ENCODE measurements at places on chromosomes 6 and 20.

GRCh38 chr6:40903456-40903855 lies 135.6 kb downstream of the UNC5CL start:
- DNase-seq = no peak

DNA sequence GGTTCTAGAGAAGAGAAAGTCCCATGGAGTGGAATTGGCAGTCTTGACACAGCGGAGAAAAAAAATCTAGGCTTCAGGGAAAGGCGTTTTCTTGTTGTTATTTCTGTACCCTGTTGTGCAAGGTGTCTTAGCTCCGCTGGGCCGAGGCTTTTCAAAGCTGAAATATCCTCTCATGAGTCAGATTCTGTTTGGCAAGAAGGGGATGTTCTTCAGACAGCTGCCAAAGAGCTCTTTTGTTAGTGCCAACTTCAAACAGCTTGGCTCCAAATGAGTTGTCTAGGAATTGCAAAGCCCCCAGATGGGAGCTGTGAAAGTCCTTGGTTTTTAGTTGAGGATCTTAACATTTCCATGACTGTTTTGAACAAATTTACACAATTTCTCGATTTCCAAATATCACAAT lies 45.6 kb downstream of the LRRN4 start:
- peak; percentile 82 for DNase-seq

- DNase-seq = peak; percentile 63
Measured at GRCh38 chr20:31517373-31517772, 3.1 kb downstream of the HM13 start.

- DNase-seq = no peak
Measured at GRCh38 chr20:59458645-59459044, 145.7 kb upstream of the PHACTR3 start.

- DNase-seq = no peak
Measured at GRCh38 chr6:134233180-134233955, 84.5 kb downstream of the SGK1 start.

DNA sequence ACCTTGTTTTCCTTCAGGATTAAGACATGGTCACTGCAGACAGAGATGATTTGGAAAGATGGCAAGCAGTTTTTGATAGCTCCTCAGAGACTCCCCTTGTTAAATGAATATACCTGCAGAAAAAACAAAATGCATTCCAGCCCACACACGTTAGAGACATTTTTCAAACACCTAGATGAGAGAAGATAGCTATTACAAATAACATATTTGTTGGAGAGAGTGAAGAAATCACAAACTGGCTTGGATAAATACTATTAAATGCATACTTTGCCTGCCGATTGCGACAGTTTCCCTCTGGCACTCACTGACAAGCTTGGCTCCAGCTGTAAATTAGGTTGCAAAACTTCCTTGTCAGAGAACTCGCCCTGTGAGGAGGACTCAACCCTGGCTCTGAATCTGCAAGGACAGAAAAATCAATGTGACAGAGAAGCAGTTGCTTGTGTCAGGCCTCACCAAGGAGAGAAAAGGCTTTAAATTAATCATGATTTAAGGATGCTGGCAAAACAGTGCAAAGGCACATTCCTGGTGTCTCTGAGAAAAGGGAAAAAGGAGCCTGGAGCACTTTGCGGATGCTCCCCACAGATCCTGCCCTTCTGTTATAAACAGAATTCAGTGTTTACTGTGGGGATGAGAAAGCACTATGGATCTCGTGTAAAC lies 423.7 kb upstream of the MARCKS start:
- peak; percentile 79 for DNase-seq

DNA sequence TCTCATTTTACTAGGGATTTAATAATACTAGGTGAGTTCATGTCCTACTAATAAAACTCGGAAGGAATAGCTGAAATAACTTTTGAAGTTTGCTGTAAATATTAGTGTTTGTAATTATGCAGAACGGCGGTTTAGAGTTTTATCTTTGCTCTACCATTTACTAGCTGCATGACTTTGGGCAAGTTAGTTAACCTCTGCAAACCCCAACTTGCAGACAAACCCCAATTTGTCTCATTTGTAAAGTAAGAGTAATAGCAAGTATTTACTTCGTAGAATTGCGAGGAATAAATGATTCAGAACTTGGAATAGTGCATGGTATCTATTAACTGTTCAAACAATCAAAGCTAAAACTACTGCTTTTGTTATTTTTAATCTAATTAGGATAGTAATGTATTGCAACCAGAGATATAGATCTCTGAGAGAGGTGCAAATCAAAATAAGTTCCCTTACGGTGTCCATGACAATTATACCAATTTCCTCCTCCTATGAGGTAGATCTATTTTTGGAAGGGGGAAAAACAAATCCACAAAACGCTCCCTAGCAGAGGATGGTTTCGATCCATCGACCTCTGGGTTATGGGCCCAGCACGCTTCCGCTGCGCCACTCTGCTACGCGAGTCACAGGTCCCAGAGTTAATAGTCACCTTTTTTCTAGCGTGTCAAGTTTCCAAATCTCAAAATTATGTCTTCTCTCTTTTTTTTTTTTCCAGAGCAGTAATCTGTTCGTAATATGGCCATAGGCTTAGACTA lies 35.1 kb upstream of the BTN3A2 start:
- no peak for DNase-seq

DNA sequence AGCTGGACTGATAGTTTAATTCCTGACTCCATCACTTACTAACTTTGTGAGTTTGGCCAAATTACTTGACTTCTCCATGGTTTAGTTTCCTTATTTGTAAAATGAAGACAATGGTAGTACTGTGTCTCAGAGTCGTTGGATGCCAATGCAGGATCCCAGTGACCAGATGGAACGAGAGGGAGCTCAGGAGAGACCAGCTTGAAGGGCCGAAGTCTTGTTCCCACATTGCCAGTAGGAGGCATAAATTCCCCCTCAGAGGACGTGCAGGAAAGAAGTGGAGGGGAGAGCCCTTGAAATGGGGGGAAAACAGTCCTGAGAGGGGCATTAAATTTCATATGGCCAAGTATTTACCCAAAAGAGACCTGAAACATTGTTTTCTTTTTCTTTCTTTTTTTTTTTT lies 2.1 kb upstream of the MUC22 start:
- no peak for DNase-seq

DNA sequence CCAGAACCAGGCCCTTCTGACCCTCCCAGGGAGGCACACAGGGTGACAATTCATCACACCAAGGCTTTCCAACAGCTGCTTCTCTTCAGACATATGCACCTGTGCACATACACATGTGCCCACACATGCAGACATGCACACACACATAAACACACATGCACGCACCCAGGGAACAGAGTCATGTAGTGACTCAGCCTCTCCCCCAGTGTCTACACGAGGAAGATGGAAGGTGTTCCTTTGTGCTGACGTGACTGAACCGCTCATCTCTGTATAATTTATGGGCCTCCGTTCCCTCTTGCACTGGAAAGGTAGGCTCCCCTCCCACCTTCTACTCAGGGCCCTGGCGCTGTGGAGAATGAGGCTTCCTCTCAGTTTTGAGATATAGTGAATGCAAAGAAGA lies 23.8 kb upstream of the PLEKHG1 start:
- no peak for DNase-seq

DNA sequence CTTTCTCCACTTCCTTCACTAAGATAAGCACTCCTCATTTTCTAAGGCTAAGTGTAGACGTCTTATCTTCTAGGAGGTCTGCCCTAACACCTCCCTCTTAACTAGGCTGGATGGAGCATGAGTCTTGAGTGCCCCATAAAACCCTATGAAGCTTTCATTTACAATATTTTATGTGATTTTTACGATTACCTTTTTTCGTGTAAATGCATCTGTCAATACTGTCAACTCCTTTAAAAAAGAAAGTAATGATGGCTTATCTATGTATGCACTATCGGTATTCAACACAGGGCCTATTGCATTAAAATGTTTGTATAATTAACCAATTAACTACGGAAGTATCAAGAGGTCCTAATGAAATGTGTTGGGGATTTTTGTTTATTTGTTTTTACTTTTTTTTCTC lies 156.0 kb upstream of the FAM83B start:
- DNase-seq = no peak

- no peak for DNase-seq
Measured at GRCh38 chr6:145838305-145838704, 23.7 kb upstream of the FBXO30 start.

GRCh38 chr6:125940247-125941041 lies 16.1 kb upstream of the HINT3 start:
- DNase-seq = no peak

- no peak for DNase-seq
Measured at GRCh38 chr20:7272512-7272911, 505.0 kb downstream of the BMP2 start.

DNA sequence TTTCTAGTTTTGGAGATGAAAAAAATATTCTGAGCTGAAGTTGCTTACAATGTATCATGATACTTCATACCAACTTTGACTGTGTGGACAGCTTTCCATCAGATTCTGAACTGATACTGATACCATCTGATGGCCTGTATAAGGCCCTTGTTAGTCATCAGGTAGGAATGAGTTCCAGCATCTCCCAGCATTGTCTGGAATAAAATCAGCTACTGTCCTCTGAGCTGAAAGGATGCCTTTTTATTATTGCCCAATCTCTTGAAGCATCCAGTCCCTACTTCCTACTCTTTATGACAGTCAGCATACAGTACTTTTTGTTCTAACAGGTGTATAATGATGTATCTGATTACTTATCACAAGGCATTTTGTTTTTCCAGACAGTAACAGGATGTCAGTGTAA lies 70.6 kb upstream of the EYA4 start:
- DNase-seq = no peak

DNA sequence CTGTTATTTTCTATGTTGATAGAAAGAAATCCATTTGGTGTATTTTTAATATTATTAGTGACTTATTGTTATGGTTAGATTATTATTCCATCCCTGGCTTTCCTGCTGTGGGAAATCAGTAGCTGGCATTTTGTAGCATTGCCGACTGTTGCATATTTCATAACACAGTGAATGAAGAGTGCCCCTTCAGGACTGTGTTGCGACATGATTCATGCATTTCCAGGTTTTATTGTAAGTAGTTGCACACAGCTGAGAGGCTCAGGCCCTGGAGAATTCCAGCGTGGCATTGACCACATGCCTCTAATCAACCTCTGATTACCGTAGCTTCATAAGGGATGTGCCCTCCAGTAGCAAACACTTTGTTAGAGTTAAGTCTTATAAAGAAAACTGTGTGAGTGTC lies 263.9 kb downstream of the FARS2 start:
- no peak for DNase-seq

- DNase-seq = peak; percentile 77
Measured at GRCh38 chr6:26550250-26550993, 12.3 kb downstream of the HMGN4 start.

- no peak for DNase-seq
Measured at GRCh38 chr6:26300359-26300758, 64.6 kb upstream of the BTN3A2 start.
